ENCODE measurements at places on chromosomes 5 and 9. TPM values are rescaled to one million over a fixed set of nuclear protein-coding genes. Genes with fewer than 3 reads are reported as not detected.

The RFK gene
- 12.0 TPM for total RNA-seq

The C9orf78 gene
- total RNA-seq: 37.5 TPM

The PAIP1 gene
- 87.9 TPM for total RNA-seq

The RNF38 gene
- total RNA-seq: 58.8 TPM

The C5orf52 gene
- not detected for total RNA-seq

The GFI1B gene
- not detected for total RNA-seq

DNA sequence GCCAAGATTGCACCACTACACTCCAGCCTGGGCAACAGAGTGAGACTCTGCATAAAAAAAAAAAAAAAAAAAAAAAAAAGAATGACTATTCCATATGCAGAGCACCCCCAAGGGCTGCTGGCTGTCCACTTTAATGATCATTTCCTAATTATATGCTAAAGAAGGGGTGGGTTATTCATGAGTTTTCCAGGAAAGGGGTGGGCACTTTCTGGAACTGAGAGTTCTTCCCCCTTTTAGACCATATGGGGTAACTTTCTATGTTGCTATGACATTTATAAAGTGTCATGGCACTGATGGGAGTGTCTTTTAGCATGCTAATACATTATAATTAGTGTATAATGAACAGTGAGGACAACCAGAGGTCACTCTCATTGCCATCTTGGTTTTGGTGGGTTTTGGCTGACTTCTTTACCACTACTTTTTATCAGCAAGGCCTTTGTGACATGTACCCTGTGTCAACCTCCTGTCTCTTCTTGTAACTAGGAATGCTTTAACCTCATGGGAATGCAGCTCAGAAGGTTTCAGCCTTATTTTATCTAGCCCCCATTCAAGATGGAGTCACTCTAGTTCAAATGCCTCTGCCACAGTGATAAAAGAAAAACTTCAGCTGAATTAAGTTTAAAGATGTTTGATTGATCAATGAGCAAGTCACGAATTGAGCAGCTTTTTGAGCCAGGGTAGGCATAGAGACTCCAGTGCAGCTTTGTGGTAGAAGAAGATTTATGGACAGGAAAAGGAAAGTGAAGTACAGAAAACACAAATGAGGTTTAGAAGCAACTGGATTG is 7.1 kb upstream of the NANS start:
- DNase-seq: no peak

DNA sequence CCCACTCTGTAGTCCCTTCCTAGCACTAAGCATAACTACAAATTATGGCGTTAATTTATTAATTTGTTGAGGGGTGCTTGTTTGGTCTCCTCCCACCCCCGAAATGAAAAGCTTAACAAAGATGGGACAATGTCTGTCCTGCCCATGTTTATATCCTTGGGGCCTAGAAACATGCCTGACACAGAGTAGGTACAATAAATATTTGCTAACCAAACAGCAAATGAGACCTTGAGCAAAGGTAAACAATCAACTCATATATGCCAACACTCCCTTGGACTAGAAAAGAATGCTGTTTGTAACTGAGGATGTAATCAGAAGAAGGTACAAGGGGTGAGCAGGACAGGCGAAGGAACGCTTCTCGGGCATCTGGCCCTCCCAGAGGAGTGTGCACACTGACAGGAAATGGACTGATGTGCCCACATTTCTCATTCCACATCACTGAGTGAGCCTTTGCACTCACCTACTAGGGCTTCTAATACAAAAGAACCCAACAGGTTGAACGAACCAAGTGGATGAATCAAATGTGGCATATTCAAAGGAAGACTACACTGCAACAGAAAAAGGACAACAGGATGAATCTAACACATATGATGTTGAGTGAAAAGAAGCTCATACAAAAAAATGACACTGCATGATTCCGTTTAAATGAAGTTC is 66.8 kb downstream of the MED27 start:
- no peak for DNase-seq

DNA sequence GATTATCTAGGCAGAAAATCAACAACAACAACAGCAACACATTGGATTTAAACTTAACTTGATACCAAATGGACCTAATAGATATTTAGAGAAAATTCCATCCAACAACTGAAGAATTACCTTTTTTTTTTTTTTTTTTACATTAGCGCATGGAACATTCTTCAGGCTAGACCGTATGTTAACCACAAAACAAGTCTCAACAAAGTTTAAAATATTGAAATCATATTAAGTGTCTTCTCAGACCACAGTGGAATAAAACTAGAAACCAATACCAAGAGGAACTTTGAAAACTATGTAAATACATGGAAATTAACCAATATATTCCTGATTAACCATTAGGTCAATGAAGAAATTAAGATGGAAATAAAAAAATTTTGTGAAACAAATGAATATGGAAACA is 315.8 kb downstream of the CSNK1G3 start:
- DNase-seq: no peak

GRCh38 chr5:10750909-10751308 is 10.1 kb downstream of the DAP start:
- no peak for DNase-seq

GRCh38 chr9:73202980-73203379 is 51.3 kb downstream of the ANXA1 start:
- DNase-seq: no peak

DNA sequence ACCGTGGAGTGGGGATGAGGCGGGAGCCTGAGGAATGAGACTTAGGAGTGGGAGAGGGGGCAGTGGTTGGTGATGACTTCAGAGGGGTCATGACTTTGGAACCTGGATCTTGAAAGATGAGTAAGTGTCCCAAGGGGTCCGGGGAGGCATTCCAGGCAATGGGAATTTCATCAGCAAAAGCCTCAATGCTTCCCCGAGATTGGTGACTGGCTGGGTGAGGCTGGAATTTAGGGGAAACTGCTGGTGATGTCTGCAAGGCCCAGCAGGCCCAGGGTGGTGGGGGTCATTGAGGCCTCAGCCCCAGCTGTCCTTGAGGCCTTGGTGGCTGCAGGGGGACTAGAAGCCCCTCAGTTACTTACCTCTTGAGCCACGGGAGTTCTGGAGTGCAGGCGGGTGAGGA is 7.5 kb downstream of the NDST1 start:
- no peak for DNase-seq

DNA sequence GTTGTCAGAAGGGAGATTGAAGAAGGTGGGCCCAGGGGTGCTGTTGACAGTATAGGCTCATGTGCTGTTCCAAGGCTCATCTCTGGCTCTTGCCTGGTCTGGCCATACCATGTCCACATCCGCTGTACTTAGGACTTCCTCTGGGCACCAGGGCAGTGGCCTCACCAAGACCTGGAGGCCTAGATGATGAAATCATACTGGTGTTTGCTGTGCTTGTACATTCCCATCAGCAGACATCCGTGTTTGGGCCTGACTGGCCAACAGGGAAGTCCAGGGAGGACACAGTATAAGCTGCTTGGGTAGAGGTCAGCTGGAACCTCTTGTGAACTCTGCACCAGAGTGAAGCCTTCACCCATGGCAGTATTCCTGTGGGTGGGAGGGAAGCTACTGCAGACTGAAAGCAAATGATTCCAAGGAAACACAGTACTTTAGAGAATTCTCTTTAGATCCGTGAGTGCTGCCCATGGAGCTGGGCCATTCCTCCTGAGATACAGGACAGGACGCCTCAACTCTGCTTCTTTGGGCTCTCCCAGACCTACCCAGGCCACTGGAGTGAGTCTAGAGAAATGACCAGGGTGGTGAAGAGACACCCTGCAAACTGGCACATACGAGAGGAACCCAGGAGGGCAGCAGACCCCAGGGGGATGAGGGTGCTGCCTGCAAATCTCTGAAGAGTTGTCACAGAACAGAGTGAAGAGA is 22.5 kb downstream of the POLR1E start:
- no peak for DNase-seq

GRCh38 chr5:76691467-76692273 is 24.3 kb upstream of the F2R start:
- no peak for DNase-seq

DNA sequence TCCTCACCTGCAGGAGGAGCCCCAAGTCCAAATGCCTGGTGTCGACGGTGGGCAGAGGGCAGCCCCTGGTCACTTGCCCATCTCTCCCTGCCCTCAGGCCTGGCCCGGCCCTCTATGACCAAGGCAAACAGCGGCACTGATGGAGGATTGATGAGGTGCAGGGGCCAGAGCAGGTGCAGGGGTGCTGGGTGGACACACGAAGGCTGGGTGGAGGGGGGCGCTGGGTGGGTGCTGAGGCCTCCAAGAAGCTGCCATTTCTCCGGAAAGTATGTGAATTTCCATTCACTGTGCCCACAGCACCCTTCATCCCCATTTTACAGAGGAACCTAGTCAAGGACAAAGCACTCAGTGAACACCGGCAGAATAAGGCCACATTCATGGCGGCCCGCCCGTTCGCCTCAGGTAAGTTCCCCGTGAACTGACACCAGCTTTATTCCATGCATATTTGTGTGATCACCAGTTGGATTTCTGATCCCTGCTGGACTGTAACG is 143.8 kb upstream of the PPP1R26 start:
- peak; percentile 19 for DNase-seq

DNA sequence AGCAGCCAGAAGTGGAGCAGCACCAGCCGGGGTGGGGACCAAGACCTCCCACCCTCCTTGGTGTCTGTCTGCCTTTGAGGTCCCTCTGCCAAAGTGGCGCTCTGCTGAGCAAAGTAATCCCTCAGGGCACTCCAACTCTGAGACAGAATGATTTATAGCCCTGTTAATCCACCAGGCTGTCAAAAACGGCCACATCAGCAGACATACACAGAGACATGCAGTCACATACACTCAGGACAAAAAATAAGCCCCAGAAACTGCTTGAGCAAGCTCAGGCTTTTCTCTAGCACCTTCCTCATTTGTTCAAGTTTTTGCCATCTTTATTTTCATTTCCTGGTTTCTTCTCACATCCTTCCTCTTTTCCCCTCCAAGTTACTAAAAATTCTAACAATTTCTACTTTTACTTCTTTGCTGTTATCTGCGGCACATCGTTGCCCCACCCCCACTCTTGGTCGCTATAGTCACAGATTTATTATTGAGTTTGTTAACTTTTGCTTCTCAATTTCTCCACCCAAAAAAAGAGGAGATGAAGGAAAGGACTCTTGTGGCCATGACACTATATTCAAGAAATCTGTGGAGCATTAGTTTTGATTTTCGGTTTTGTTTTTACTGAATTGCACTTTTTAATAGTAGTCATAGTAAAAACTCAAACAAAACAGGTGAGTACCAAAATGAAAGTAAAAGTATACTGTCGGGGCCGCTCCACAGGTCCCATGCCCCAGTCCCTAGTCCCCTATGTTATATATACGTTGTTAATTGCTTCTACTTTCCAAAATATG is 17.4 kb upstream of the ADRB2 start:
- no peak for DNase-seq

DNA sequence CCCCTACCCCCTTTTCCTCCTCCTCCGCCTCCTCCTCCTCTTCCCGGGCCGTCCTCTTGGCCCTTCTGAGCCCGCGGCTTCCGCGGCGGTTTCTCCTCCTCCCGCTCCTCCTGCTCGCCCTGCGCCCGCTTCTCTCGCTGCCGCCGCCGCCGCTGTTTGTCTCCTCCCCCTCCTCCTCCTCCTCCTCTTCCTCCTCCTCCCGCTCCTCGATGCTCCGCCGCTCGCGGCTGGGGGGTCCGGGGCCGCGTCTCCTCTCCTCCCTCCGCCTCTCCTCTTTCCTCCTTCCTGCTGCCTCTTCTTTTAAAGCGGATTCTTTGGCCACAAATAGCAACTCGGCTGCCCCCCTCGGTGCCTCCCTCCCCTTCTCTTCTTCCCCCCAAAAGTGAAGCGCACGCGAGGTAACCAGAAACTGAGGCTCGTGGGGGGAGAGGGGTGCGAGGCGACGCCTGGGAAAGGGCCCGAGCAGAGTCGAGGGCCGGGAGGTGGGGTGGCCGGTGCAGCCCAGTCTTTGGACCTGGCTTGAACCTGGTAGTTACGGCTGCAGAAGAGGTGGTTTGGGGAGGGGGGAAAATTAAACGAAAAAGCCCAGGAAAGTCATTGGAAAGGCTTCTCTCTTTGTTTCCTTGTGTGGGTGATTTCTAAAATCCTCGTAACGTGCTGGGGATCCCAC is 1058.5 kb upstream of the DMAC1 start:
- peak; percentile 74 for DNase-seq
